ENCODE measurements at places on chromosomes 3 and 15.
A peak's percentile ranks its signal among the peaks of the same experiment; 100 is the strongest.

DNA sequence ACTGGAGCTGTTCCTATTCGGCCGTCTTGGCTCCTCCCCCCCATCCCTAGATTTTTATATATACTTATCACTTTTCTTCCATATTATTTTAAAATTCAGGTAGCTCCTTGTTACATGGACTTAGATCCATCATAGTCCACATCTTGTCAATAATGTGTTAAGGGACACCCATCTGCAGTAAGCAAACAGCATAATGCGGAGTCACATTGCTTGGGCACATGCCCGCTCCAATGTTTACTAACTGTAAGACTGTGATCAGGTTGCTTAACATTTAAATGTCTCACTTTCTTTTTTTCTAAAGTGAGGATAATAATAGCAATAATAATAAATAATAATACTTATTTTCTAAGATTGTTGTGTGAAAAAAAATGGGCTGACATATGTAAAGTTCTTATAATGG, 303.2 kb upstream of the SOX14 start:
- no peak for DNase-seq

GRCh38 chr3:137762674-137763593, 1.2 kb upstream of the SOX14 start:
- no peak for DNase-seq

GRCh38 chr3:187183210-187183862, 13.9 kb upstream of the RTP1 start:
- DNase-seq = no peak

DNA sequence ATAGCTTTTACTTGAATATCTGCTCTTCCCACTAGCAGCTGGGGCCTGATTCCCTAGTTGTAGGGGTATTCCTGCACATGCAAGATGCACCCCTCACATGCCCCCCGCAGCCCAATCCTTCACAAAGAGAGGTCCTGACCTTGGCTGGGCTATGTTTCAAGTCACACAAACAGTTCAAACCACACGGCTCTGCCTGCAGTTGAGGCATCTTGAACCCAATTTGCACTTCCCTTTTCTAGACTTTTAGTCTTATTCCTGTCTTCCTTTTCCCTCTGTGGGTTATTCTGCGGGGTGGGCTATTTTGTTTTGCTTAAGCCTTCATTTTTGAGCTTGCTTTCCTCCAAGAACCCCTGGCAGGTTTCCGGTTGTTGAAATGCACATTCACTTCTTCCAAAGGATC, 13.3 kb upstream of the CCR1 start:
- DNase-seq = no peak

GRCh38 chr3:191499307-191500080, 38.5 kb downstream of the PYDC2 start:
- DNase-seq = no peak

DNA sequence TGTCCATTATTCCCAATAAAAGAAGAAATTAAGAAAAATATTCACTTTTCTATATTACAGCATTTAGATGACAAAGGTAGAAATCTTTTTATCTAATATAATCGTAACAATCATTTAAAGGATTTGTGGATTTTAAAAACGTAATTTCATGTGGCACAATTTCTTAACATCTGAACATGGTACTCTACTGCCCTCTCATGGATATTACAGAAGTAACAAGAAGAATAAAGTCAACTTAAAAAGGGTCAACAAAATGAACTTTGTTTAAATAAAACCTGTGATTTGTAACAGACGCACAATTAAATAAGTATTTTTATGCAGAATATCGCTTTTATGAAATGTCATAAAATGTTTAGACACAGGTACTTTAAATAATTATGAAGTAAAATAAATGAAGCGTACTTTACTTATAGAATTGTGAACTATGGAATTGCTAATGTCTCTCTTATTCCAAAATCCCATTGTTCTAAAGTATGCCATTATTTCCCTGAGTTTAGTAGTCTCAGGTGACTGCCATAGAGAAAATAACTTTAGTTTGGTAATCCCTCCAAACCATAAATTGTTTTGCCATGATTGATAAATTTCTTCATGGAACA, 366.8 kb upstream of the ZNF385D start:
- DNase-seq = no peak

GRCh38 chr15:39684233-39684632, 98.4 kb downstream of the FSIP1 start:
- no peak for DNase-seq

DNA sequence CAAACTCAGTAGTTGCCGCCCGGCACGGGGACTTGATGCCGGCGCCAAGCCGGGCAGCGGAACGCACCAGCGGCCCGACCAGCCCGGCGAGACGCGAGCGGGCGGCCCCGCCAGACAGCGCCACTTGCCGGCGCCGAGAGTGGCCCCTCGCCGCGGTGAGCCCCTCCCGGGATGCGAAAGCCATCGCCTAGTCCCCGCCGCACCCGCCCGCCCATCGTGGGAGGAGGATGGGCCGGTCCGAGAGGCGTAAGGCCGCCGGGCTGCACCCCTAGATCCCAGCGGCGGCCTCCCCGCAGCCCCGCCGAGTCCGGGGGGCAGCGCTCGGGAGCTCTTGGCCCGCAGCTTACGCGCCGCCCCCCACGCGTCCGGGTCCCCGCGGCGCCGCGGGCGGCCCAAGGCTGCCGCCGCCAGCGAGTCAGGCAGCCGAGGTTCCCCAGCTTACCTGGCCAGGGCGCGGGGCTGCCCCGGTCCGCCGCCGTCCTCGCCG, 609 bp downstream of the GOLGA8A start:
- peak; percentile 33 for DNase-seq

DNA sequence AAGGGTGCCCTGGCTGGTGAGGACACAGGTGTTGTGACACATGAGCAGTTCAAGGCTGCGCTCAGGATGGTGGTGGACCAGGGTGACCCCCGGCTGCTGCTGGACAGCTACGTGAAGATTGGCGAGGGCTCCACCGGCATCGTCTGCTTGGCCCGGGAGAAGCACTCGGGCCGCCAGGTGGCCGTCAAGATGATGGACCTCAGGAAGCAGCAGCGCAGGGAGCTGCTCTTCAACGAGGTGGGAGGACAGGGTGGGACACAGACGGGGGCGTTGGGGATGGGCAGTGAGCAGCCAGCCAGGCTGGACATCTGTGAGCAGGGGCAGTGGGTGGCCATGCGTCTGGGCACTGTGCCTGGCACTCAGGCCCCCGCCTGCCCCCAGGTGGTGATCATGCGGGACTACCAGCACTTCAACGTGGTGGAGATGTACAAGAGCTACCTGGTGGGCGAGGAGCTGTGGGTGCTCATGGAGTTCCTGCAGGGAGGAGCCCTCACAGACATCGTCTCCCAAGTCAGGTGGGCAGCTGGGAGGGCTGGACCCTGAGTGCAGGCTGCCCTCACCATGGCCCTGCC, 10.3 kb downstream of the ANKRD63 start:
- DNase-seq = no peak

- peak; percentile 14 for DNase-seq
Observed at GRCh38 chr3:67048067-67048714, 50.1 kb downstream of the KBTBD8 start.

- DNase-seq = peak; percentile 99
Observed at GRCh38 chr3:126357295-126358037, at the start of gene KLF15. TSS of gene KLF15 (minus strand) at chr3:126357408. CDS start at chr3:126352922, 4,486 bp downstream.

DNA sequence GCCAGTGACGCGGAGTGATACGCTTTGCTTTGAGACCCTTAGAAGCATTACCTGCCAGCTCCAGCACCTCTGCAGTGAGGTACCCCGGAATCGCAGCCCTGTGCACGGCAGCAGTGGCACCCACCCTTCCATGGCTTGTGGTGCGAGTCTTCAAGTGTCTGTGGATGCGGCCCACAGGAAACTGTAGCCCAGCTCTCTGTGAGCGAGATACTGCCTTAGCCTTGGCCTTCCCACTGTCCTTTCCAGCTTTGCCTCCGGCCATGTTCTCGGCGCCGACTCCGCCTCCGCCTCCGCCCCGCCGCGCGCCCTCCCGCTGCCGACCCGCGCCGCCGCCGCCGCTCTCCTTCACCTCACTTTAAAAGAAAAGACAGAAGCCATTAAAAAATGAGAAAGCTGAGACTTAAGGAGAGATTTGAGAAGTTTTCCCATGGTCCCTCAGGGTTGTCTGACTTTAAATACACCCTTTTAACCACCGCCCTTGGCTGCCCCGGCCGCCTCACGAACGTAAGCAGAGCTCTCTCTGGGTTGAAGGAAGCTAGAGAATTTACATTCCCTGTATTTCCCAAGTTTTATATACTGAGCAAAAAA, 78.5 kb upstream of the FAM174B start:
- DNase-seq = no peak

- DNase-seq = no peak
Observed at GRCh38 chr15:78930577-78931388, 14.1 kb downstream of the CTSH start.

GRCh38 chr15:33068511-33068990, 126.0 kb downstream of the FMN1 start:
- no peak for DNase-seq

GRCh38 chr3:11601446-11602238, 42.1 kb downstream of the VGLL4 start:
- DNase-seq = peak; percentile 46

DNA sequence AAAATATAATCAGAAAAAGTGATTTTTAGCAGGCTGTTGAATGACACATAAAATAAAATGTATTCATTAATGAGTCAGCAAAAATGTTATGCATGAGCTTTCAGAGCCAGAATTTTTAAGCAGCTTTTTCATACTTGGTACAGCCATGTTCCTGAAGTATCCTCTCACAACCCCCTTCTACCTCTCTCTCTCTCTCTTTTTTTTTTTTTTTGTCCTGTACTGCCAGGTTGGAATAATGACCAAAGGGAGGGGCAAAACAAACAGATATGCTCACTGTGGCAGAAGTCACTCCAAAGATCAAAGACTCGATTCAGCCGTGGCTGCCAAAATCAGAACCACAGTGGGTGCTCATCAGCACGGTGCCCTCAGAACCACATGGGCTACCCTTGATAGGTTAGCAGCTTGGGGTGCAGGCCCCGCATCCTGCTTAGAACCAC, 383.0 kb downstream of the ZBTB20 start:
- no peak for DNase-seq

DNA sequence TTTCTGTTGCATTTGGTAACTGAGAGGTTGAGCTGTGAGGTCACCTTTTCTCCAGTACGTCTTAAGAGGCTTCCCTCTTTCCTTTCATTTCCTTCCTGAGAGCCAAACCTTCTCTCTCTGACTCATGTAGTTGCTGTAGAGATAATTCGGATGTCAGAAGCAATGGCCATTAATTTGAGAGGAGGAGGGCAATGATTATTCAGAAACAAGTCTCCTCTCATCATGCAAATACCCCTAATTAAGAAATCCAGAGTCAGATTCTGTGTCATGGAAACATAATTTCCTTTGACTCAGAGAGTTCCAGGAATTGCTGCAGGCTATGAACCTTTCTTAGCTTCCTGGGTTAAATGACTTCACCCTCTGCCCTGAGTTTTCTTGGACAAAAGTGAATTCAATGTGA, 59.0 kb upstream of the GSK3B start:
- DNase-seq = no peak

GRCh38 chr15:38687775-38688495, 123.3 kb upstream of the RASGRP1 start:
- no peak for DNase-seq

GRCh38 chr3:161251716-161252115, 30.6 kb downstream of the NMD3 start:
- DNase-seq = no peak

DNA sequence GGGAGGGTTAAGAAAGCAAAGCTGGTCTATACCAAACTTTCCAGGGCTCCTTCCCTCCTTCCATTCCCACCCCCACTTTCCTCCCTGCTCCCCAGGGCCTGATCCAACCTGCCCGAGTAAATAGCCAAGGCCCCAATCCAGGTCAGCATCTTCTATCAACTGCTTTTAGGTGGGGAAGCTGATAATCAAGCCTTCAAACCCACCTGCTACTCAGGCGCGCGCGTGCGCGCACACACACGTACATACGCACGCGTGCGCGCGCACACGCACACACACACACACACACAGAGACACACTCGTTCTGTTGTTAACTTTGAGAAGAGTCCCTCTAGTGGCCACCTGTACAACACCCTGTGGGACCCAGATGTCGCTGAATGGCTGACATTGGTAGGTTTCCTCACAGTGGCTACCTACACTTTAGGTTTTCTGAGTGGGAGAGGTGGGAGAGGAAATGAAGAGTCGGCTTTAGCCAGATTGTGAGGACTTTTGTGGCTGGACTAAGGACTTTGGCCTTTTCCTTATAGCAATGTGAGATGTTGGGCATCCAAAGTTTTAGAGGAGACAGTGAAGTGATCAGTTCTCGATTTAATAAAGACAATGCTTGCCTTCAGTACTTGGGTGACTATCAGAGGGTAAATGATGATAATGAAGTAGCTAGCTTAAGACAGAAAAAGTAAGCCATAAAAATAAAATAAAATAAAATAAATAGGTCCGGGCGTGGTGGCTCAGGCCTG, 179.9 kb upstream of the C2CD4B start:
- DNase-seq = peak; percentile 59

GRCh38 chr3:12955651-12956315, 114.4 kb upstream of the RPL32 start:
- no peak for DNase-seq

DNA sequence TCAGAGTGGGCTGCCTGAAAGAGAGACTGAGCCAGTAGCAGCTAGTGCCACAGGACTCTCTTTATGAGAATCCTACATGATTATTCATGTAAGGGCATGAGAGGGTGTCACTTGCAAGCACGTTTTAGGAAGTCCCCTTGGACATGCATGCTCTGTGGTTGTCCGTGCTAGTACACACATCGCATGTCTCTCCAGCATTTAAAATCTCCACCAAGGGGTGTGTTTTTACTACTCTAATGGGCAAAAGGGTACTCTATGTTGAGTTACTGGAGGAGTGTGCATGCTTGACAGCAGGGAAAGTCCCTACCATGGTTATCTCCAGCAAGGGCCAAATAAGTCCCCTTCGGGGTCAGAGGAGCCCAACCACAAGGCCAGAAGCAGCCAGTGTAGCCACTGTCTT, 70.7 kb downstream of the DCLK3 start:
- no peak for DNase-seq

- DNase-seq = no peak
Observed at GRCh38 chr3:82081351-82081750, 319.9 kb upstream of the GBE1 start.

GRCh38 chr3:183638101-183638852, 2.9 kb downstream of the KLHL24 start:
- DNase-seq = no peak

DNA sequence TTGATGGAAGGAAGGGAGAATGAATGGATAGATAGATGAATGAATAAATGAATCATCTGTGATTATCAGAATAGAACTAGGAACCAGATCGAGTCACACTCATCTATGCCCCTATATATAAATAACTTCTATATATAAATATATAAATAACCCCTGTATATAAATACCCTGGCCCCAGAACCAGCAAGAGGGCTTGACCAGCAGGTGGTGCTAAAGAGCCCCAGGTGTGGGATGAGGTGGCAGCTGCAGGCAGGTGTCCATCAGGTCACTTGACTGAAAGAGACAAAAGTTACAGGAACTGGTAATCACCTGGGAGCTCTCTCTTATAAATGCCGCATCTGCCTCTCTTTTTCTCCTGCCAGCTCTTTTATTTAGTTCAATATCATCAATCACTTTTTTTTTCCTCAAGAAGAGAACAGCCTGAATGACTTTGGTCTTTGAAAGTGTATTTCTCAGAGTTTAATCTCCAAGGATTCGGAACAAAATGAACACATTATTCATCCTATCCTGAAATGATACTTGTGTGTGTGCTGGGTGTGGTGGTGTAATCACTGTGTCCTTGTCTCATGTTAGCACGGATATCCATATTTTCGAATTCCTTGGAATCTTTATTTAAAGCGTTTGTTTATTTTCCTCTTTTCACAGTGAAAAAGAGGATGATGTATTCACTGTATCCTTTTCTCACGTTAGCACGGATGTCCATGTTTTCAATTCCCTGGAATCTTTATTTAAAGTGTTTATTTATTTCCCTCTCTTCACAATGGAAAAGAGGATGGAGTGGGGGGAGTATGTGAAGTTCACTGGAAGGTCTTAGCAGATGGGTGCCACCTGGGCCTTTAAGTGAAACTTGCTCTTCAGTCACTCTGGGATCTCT, 35.4 kb upstream of the ATG7 start:
- peak; percentile 63 for DNase-seq

All from GM19239 (cell line).